ENCODE measurements at places on chromosomes 2 and 18. TPM values are rescaled to one million over a fixed set of nuclear protein-coding genes. Genes with fewer than 3 reads are reported as not detected.

Gene NEB
- total RNA-seq, result 1.8 TPM

Gene REG3G
- not detected for total RNA-seq

Gene SNORC
- total RNA-seq, result 0.78 TPM

GRCh38 chr2:145741181-145741580 lies 1221.3 kb upstream of the ZEB2 start:
- no peaks in the 10 kb centered on the region for H3K36me3 ChIP-seq
- no peaks in the 10 kb centered on the region for H3K27me3 ChIP-seq
- no peak overlapping the region for H3K4me3 ChIP-seq
- no peak overlapping the region for H3K27ac ChIP-seq
- DNase-seq, result no peak

DNA sequence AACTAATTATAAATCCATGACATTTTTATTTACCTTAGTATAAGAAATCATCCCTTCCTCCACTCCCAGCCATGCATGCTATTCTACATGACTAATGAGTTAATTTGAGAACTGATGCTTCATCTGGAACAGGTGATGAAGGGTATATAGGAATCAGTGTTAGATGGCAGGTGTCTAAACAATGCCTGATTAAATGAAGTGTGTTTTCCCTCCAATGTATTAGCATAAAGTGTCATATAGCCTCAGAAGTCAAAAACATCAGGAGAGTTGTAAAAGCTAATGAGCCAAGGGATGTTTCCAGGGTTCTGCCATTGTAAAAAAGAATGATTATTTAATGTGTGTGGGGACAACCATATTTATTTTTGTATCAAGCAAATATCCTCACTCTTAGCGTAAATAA lies 913.8 kb downstream of the DCC start:
- H3K36me3 ChIP-seq, result no peaks in the 10 kb centered on the region
- H3K4me1 ChIP-seq, result no peaks in the 10 kb centered on the region
- DNase-seq, result no peak
- H3K27ac ChIP-seq, result no peak overlapping the region
